Body of pancreas (tissue), 4 donors: ENCODE measurements at places on chromosomes 6 and 20.

DNA sequence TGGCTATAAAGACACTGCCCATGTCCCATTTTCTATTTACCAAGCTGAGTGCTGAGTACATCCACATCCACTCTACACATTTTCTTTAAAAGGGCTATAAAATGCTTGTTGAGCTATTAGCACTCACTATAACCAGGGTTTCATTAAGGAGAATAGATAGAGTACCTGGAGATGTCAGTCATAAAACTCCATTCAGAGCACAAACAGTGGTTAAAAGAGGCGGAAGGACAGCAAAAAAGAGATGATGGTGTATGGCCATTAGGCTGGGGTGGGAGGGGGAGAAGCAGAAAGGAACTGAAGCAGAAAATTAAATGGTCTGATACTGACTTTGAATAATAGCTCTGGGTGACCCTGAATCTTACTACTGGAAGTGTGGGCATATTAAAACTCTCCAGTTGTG is 609.9 kb upstream of the MAP3K7 start:
- H3K4me3 ChIP-seq = no peak overlapping the region
- no peaks in the 10 kb centered on the region for H3K36me3 ChIP-seq
- no peaks in the 10 kb centered on the region for H3K27me3 ChIP-seq
- no peak overlapping the region for H3K27ac ChIP-seq

GRCh38 chr6:107264357-107264840 is 149.1 kb upstream of the BEND3 start:
- no peak overlapping the region for H3K4me3 ChIP-seq
- no peaks in the 10 kb centered on the region for H3K36me3 ChIP-seq
- H3K27ac ChIP-seq = no peak overlapping the region
- no peak for DNase-seq
- no peaks in the 10 kb centered on the region for H3K4me1 ChIP-seq
- H3K27me3 ChIP-seq = no peaks in the 10 kb centered on the region

GRCh38 chr20:21901470-21902275 is 196.2 kb downstream of the PAX1 start:
- no peaks in the 10 kb centered on the region for H3K27me3 ChIP-seq
- no peak overlapping the region for H3K4me3 ChIP-seq
- DNase-seq = peak; percentile 5
- H3K27ac ChIP-seq = no peak overlapping the region

DNA sequence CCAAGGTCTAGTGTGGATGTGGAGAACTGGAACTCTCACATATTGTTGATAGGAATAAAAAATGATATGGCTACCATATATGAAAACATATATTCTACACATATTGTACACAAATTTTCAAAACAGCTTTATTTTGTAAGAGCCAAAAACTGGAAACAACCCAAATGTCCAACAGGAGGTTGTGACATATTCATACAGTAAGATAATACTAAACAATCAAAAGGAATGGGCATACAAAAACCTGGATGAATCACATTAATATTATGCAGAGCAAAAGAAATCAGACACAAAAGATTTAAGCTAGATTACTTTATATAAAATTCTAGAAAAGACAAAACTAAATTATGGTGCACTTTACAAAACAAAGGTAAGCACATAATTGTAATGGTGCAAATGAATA is 223.9 kb downstream of the SIM1 start:
- H3K27ac ChIP-seq = no peak overlapping the region
- H3K27me3 ChIP-seq = no peaks in the 10 kb centered on the region
- H3K36me3 ChIP-seq = no peaks in the 10 kb centered on the region
- H3K4me3 ChIP-seq = no peak overlapping the region
- H3K4me1 ChIP-seq = no peaks in the 10 kb centered on the region

GRCh38 chr20:38843346-38843745 is 37.8 kb downstream of the PPP1R16B start:
- no peak overlapping the region for H3K4me3 ChIP-seq
- no peaks in the 10 kb centered on the region for H3K4me1 ChIP-seq
- DNase-seq = no peak
- no peak overlapping the region for H3K27ac ChIP-seq

GRCh38 chr6:111171577-111172400 is 84.5 kb downstream of the SLC16A10 start:
- no peak overlapping the region for H3K4me3 ChIP-seq
- no peaks in the 10 kb centered on the region for H3K36me3 ChIP-seq
- DNase-seq = no peak
- peak overlapping the region; percentile 45 for H3K27ac ChIP-seq

GRCh38 chr6:147285087-147285855 is 81.1 kb downstream of the STXBP5 start:
- H3K27ac ChIP-seq = no peak overlapping the region
- H3K4me1 ChIP-seq = peaks cover 45% of the 10 kb centered on the region
- no peak overlapping the region for H3K4me3 ChIP-seq
- no peak for DNase-seq

DNA sequence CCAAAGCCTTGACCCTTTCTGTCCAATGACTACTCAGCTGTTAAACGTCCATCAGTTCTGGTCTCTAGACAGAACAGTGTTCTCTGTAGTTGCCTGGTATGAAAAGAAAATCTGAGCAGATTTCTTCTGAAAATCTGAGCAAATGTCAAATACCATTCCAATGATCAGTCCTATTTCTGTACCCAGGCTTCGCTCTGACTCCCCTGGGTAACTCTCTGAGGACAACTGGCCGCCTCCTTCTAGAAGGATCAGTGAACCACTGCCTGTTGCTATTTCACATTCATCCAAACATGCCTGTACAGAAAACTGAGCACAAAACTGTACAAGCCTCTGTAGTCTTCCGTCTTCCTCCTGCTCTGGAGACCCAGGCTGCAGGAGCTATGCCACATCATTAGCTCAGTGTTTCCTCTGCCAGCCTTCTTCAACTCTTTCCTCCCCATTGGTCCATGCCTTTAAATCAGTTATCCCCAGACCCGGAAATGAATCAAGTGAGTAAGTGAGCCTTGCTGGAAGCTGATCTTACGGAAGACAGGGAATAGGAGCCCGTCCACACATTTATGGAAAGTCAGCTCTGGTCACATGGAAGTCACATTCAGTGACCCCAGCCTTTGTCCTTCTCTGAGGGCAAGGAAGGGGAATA is 63.3 kb downstream of the DAAM2 start:
- no peak for DNase-seq
- no peaks in the 10 kb centered on the region for H3K36me3 ChIP-seq
- no peak overlapping the region for H3K27ac ChIP-seq
- H3K4me1 ChIP-seq = peaks cover 11% of the 10 kb centered on the region

DNA sequence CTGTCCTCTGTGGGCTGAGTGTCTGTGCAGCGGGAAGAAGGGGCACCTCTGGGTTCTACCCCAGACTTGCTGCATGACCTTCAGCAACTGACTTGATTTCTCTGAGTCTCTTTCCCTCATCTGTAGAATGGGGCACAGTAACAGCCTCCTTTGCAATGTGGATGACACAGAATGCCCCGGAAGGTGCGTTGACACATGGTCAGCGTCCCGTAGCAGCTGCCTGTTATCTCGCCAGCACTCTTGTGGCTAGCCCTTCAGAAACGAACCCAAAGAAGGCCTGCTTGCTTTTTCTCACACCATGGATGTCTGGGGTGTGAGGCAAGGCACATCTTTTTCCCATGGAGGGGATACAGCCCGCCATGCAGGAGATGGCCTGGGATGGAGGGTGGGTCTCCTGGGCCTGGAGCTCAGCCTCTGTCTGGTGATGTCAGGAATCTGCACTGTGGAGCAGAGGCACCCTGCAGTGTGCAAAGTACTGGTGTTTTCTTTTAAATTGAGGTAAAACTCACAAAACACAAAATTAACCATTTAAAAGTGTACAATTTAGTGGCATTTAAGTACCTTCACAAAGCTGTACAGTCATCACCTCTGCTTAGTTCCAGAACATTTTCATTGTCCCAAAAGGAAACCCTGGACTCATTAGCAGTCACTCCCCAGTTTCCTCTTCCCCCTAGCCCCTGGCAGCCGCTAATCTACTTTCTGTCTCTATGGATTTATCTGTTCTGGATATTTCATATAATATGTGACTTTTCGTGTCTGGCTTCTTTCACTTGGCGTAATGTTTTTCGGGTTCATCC is 59.8 kb upstream of the FAM83D start:
- no peaks in the 10 kb centered on the region for H3K36me3 ChIP-seq
- no peaks in the 10 kb centered on the region for H3K4me1 ChIP-seq
- no peak for DNase-seq
- no peak overlapping the region for H3K27ac ChIP-seq
- H3K27me3 ChIP-seq = no peaks in the 10 kb centered on the region
- no peak overlapping the region for H3K4me3 ChIP-seq

GRCh38 chr6:12602951-12603672 is 113.5 kb upstream of the PHACTR1 start:
- no peak overlapping the region for H3K27ac ChIP-seq
- H3K27me3 ChIP-seq = no peaks in the 10 kb centered on the region
- no peaks in the 10 kb centered on the region for H3K36me3 ChIP-seq
